Pons (tissue), 1 donor: ENCODE measurements at places on chromosomes 7 and 10.
A peak's percentile ranks its signal among the peaks of the same experiment; 100 is the strongest.

DNA sequence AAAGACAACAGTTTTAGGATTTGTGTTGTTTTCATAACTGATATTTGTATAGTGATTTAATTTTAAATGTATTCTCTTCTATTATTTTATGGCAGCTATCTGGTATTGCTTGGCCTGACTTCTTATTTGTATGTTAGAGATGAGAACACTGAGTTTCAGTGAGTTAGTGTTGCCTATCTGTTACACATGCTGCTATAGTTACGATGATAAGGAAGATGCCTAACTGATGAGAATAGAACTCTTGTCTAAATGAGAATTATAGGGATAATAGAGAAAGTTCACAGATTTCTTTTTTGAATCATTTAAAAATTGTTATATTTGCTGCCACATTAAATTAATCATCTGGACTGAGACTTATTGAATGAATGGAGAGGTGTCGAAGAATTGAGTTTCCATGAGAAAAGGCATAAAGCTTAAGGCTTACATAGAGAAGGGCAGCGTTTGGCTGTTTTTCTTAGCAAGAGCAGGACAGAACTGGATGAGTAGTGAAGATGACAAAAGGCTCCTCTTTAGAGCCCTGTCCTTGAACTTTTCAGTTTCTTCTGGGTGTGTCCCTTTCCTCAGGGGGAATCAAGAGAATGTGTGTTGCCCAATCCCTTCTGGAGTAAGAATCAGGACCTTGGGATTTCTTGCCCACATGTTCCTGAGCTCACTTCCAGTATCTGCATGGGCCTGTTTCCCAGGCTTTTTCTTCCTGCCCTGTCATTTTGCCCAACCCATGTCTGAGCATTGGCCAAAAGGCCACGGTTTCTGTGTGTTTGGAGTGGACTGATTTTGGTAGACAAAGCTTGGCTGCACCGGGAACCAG is 195.6 kb upstream of the CSTF2T start:
- no peak for DNase-seq

DNA sequence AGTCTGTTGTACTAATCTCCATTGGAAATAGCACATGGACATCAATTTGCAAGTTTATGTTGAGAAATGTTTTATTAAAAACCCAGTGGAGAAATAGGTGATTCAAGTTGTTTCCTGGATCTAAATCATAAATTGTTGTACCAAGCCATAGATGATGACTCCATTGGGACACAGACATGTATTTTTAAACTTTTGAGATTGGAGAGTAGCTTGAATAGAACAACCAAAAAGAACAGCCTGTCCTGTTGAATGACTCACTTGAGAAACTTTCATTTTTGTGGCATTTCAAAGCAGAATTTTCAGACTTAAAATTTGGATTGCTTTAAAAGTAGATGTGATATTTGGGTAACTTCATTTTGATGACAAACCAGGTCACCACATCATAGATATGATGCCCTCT is 197.5 kb downstream of the GPAM start:
- no peak for DNase-seq

GRCh38 chr10:74040200-74041126 is 42.5 kb downstream of the VCL start:
- peak; percentile 36 for DNase-seq

GRCh38 chr10:59901470-59901869 is 4.9 kb downstream of the CCDC6 start:
- no peak for DNase-seq

DNA sequence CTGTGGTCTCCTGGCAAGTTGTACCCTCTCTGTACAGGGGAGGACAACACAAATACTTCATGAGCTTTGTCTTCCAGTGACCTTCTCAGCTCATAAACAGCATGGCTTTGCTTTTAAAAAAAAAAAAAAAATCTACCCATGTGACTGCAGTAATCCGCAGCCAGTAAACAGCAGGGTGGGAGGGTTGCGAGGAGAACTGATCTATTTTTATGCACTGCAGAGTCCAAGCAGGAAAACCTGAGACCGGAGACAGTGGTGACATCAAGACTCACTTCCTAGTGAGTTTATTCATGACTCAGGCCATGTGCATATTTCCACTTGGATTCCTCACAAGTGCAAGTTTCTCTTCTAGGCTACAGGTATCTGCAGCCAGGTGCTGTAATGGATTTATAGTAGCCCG is 127.9 kb downstream of the NRF1 start:
- DNase-seq = peak; percentile 26

- DNase-seq = no peak
Observed at GRCh38 chr10:123567984-123568739, 98.0 kb upstream of the GPR26 start.

DNA sequence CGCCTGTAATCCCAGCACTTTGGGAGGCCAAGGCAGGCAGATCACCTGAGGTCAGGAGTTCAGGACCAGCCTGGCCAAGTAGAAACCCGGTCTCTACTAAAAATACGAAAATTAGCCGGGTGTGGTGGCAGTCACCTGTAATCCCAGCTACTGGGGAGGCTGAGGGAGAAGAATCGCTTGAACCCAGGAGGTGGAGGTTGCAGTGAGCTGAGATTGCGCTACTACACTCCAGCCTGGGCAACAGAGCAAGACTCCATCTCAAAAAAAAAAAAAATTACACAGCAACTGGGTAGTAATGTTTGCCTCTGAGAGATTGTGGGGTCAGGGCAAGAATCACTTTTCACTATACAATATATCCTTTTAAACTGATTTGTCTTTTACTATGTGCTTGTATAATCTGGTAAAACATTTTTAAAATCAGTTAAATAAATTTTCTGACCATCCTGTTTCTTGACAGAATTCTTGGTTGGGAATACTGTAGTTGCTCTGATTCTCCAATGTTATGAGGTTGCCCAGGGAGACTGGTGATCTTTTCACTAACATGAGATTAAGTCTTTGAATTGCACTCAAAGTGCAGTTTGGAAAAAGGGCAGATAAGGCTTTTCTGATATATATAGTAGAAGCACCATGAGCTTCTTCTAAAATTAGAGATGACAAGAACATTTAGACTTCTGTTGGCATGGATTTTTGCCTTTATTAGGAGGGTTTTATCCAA is 1.5 kb downstream of the ENTPD7 start:
- DNase-seq = no peak

- DNase-seq = no peak
Observed at GRCh38 chr7:39527951-39528350, 38.3 kb upstream of the YAE1 start.

DNA sequence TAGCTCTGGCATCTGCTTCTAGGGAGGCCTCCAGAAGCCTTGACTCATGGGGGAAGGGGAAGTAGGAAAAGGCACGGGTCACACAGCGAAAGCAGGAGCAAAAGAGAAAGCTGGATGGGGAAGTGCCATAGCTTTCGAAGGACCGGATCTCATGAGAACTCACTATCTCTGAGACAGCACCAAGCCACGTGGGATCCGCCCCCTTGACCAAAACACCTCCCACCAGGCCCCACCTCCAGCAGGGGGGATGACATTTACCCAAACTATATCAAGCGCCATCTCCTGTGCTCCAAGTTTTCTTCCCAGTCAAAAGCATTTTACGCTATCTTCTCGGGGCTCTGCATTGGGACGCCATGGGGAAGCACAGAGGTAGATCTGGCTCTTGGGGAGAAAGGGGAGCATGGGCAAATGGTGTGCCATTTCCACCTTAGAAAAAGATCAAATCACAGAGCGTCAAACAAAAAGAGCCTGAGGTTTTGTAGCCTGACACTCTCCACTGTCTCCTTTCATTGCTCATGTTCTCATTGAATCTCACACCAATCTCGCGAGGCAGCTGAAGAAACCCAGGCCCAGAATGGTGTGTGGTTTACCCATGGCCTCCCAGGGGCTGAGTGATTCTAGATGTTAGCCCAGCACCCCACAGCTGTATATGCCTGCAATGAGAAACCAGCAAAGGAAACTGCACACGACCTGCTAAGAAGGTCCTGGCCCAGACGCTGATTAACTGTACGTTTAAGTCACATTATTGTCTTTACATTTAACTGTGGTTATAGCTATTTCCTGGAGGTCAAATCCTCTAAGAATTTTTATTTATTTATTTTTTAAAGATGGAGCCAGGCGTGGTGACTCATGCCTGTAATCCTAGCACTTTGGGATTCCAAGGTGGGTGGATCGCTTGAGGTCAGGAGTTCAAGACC is 8.1 kb upstream of the OLAH start:
- DNase-seq = peak; percentile 69

DNA sequence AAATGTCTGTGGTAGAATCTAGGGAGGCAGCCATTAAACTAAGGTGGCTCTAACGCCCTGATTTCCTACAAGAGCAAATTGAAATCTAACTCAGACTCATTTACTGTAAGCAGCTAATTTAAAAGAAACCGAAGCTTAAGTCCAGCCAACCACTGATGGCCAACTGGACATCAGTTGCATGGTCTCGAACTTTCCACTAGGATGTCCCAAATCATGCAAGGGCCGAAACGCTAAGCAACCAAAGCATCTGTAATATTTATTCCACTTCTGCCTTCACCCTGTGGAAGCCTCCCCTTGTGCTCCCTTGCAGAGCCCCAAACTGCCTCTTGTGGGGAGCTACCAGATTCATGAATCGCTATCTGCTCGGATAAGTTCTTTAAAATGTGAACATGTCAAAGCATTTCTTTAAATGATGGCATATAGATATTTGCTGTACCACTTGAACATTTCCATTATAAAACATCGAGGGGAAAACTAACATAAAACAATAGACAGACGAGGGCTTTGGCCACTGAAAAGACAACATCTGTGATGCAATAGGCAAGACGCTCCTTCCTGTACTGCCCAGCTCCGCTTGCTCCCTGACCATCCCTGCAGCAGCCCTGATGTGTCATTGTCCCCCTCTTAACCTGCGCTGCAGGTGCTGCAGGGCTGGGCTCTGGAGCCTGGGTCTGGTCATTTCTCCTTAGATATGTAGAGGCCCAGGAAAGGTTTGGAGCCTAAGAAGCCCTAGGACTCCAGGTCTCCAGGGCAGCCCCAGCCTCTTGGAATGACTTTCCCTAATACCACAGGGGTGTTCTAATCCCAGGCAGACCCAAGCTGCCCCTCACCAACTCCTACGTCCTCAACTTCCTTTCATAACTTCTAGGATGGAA is 2.9 kb upstream of the RBP3 start:
- DNase-seq = no peak

DNA sequence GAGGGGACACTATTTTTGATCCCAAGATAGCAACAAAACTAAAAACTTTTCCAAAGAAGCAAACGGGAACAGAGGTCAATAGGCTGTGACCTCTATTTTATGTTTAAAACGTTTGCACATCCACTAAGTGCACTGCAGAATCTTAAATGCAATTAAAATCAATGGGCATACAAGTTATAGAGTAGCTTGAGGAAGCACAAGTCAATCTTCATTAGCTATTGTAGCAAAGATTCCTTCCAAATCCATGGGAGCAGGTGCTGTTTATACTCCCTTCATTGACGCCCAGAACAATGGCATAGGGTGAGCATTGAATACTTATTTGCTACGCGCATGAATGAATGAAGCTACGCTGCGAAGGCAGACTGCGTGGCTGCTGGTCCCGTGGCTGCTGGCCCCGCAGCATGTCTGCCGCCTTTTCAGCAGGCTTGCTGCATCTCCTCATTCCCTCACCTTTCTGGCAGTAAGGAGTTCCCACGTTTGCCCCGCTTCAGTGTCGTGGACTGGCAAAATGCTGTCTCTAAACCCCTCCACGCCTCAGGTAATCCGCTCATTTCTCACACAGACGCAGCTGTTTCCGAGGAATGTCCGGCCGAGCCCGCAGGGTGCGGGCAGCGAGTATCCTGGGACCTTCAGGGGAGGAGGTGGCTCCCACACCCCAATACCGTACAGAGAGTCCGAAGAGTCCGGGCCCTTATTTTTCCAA is 754 bp upstream of the PHYHIPL start:
- peak; percentile 81 for DNase-seq

DNA sequence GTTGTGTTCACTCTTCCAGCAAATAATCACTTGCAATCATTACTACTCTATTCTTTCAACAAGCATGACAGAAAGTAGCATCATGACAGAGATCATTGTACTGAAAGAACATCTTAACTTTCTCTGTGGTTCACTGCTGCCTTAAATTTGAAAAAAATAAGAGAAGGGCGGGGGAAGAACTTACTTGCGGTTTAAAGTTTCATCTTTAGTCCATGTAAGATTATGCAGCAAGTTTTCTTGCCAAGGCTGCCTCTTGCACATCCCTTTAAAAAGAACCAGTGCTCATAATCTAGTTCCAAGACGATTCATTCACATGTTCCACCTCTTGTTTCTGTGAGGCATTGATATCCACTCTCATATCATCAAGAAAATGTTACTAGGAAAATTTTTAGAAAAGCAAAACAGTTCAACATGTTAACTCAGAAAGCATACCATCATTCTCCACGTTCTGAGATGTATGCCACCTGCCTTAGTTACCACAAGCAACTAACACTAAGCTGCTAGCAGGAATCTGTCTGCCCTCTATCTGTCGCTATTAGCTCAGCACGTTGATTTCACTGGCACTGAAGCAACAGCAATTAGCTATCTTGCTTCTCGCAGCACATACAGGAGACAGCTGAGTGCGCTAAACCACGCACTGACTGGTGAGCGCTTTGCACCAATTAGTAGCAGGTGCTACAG is at the start of gene PCDH15:
TSS of gene PCDH15 (minus strand) at position 491 of the 681 bp plus-strand sequence. CDS start 136,969 bp downstream, outside the sequence.
- DNase-seq = peak; percentile 82

DNA sequence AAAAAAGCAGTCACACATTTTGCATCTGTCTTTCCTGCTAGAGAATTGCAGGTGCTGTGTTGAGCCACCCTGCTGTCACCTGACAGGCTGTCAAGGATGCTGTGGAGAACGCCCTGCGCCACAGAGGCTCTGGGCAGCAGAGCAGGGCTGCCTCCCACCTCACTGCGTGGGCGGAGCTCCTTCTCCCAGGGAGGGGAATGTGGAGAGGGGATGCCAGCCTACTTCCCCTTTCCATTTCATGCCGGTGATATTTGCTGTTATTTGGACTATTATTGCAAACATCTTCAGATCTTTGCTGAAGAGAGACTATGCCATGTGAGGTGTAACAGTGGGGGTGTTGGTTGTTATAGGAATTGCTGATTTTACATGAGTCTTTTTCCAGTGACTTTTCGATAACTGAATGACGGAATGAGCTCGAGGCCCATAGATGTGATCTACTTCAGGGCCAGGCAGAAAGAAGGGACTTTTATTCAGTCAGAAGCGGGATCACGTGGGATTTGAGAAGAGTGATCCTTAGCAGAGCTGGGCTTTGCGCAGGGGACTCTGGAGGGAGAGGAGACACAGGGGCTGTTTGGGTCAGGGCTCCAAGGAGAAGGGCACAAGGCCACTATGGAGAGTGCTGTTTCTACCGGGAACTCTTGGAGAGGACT is 13.6 kb upstream of the PRKAG2 start:
- no peak for DNase-seq

- DNase-seq = peak; percentile 42
Observed at GRCh38 chr10:92082583-92083280, 159.2 kb downstream of the BTAF1 start.

DNA sequence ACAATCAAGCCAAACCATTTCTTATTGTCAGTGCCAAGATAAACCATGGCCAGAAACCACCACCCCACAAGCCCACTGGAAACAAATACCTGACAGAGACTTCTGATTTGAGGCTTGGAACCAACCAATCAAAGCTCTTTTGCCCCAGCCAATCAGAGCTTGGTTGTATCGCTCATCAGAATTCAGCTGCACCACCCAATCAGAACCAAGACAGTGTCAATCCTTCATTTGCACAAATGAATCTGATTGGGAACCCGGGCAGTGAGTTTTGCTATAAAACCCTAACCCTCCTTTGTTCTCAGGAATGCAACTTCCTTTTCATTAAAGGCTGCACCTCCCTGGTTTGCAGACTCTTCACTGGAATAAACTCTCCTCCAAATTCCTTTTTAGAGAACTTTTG is 87.4 kb downstream of the ELAPOR2 start:
- no peak for DNase-seq
